ENCODE measurements at places on chromosomes 11 and 22.

DNA sequence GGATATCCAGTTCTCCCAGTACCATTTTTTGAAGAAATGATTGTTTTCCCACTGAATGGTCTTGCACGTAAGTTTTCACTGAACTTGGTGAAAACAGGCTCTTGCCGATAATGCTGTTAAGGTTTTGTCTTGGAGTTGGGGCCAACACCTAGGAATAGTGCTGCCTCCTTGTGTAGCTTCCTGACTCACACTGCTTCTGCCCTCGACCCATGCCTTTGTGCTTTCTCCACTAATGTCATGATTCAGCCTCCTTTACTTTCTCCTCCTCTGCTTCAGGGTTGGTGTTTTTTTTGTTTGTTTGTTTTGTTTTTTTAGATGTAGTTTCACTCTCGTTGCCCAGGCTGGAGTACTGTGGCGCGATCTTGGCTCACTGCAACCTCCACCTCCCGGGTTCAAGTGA is 30.2 kb downstream of the SLC5A1 start:
- no peak for DNase-seq

GRCh38 chr22:22929381-22930221 is 42.0 kb downstream of the IGLL5 start:
- no peak for DNase-seq

- no peak for DNase-seq
These were observed 172.5 kb downstream of the MN1 start for GRCh38 chr22:27628891-27629631.

GRCh38 chr11:78205256-78205655 is 16.5 kb downstream of the USP35 start:
- no peak for DNase-seq

DNA sequence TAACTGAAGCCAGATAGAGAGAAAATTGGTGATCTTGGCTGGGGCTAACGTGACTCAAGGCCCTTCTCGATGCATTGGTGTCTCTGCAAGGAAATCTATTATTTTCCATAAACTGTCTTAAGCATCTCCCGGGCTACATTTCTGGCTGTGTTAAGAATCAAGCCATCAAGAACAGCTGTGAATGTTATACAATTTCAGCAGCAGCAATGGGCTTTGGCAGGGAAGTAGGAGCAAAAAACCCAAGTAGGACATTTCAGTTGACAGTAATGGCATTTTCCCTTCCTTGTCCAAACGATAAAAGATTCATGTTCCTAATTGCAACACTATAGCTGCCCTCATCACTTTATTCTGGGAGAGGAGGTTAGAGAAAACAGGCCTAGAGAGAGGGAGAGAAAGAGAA is 335.0 kb downstream of the CADM1 start:
- no peak for DNase-seq

DNA sequence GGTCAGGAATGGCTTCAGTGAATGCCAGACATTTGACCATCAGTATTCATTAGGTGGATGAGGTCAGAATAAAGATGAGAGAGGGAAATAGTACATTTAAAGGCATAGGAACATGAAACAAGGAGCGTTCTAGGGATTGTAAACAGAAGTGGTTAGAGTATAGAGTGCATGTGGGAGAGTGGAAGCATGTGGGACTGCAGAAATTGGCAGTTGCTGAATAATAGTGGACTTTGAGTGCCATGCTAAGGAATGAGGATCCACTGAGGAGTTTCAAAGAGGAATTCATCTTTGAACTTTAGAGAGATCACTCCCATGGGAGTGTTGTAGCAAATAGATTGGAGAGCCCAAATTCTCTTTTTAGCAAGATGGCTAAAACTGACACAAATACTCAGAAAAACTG is 7.9 kb downstream of the RNF169 start:
- DNase-seq: no peak
